H7 (cell line): ENCODE measurements at places on chromosomes 12 and 14. TPM values are rescaled to one million over a fixed set of nuclear protein-coding genes. Genes with fewer than 3 reads are reported as not detected.

- DNase-seq: no peak
Observed at GRCh38 chr14:80787876-80788275, 153.7 kb downstream of the CEP128 start.

Gene SYT1
- 11.7 and 16.9 TPM in 2 replicates for total RNA-seq

DNA sequence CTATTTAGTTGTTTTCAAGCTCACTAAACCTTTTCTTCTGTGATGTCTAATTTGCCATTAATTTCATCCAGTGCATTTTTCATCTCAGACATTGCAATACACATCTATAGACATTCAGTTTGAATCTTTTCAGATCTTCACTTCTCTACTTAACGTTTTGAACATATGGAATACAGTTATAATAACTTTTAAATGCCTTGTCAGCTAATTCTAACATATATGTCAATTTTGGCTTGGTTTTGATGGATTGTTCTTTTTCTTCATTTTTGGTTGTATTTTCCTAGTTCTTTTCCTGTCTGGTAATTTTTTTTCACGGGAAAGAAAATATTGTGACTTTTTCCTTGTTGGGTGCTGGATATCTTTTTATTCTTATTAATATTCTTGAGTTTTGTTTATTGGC, 215.3 kb downstream of the ATP23 start:
- DNase-seq: no peak

GRCh38 chr12:59675461-59675860, 79.6 kb downstream of the SLC16A7 start:
- no peak for DNase-seq

DNA sequence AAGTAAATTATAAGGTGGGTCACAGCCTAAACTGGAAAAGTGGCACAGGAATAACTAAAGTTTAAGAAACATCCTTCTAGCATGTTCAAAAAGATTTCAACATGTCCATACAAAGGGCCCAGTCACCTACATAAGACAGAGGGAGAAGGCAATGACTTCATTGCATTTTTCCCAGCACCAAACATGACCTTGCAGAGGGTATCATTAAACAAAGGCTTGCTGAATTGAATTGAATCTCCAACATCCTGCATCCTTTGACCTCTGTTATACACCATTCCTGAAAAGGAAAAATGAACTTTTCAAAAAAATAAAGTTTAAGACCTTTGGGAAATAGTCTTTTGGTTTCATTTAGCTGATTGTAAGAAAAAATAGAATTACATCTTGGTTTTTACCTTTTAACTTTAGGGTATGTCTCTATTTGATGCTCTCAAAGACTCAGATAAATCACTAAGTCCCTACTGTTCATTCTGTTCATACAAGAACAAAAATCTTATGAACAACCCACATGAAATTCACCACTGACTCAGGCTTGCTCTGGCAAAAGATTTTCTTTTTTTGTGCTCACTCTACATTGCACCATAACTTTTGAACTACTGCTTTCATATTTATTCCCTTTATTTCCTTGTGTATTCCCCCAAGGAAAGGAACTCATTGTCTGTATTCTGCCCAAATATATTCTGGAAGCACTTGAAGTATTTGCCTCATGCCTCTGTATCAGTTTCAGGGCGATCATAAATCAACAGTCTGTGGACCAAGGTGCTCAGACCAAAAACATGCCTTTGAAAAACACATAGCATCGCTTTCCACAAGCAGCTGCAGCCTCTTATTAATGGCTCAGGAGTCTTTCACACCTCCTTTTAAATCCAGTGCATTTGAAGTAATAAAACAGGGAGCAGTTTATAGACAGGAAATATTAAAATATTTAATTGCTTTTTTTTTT, 121.7 kb downstream of the DUSP6 start:
- no peak for DNase-seq

Gene FOXN4
- 0.07 and 0.33 TPM in 2 replicates for total RNA-seq

Gene CLEC2B
- total RNA-seq: 0.18 TPM in 1 of 2 replicates, not detected in the other

DNA sequence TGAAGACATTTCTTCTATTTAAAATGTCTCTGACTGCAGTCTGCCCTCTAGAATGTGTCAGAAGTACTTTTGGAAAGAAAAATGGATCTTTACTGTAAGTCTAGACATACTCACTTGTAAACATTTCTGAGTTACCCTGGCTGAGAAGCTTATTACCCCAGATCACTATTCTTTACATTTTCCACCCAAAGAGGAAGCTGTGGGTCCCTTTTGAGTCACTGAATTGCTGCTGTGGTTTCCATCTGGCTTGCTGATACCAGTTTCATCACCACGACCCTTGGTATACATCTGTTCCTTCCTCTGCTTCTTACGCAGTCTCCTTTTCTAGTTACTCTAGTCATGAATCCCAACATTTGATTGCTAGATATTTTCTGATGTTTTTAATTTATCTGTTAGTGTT, 20.2 kb upstream of the CLEC4D start:
- DNase-seq: no peak

GRCh38 chr14:95363468-95363954, 43.8 kb upstream of the CLMN start:
- DNase-seq: no peak
